IMR-90 (cell line): ENCODE measurements at places on chromosomes 1 and 21. TPM values are rescaled to one million over a fixed set of nuclear protein-coding genes. Genes with fewer than 3 reads are reported as not detected.
A peak's percentile ranks its signal among the peaks of the same experiment; 100 is the strongest.

- DNase-seq = peak; percentile 96
- no peak overlapping the region for H3K4me3 ChIP-seq
- peaks cover 79% of the 10 kb centered on the region for H3K36me3 ChIP-seq
- H3K27me3 ChIP-seq = no peaks in the 10 kb centered on the region
- peak overlapping the region; percentile 65 for H3K27ac ChIP-seq
These were observed 17.9 kb downstream of the CSRP1 start for GRCh38 chr1:201488830-201489589.

The DCST1 gene
- not detected in 2 replicates for total RNA-seq

DNA sequence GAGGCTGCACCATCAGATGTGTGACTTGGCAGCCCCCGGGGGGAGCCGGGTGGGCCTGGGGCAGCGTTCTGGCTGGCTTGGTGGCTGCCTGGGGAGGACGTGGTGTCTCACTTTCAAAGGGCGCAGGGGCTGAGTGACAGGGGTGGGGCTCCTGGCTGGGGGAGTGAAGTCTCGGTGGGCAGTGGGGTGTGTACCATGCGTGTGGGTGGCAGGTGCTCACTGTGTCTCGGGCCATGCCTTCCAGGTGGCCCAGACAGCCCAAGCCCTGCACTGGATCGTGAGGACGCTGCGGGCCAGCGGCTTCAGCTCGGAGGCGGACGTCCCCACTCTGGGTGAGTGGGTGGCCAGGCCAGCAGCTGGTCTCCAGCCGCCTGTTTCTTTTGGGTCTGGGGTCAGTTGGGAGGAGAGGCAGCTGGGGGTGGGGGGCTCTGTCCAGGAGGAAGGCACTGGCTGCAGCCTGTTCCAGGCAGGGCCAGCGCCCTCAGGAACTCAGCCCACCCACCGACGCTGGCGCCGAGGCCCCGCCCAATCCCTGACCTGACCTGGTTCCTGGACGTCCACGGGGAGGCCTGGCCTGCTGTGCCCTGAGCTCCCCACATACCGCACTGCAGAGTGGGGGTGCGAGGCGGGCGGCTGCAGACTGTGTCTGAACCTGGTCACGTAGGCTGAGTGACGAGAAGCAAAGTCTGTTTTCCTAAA is 30.6 kb upstream of the LRRC3 start:
- H3K4me1 ChIP-seq = no peaks in the 10 kb centered on the region
- no peaks in the 10 kb centered on the region for H3K36me3 ChIP-seq
- DNase-seq = no peak
- no peak overlapping the region for H3K4me3 ChIP-seq
- H3K27me3 ChIP-seq = no peaks in the 10 kb centered on the region

- H3K4me1 ChIP-seq = no peaks in the 10 kb centered on the region
- DNase-seq = no peak
- H3K27me3 ChIP-seq = no peaks in the 10 kb centered on the region
- no peak overlapping the region for H3K4me3 ChIP-seq
- no peak overlapping the region for H3K27ac ChIP-seq
These were observed 22.4 kb upstream of the HMGB4 start for GRCh38 chr1:33841494-33841893.
